Activated T-cell treated with anti-CD3 and anti-CD28 coated beads, Interleukin-2, amount 50 U/mL, for 1 hour (primary cell): ENCODE measurements at places on chromosomes 5 and 9.

DNA sequence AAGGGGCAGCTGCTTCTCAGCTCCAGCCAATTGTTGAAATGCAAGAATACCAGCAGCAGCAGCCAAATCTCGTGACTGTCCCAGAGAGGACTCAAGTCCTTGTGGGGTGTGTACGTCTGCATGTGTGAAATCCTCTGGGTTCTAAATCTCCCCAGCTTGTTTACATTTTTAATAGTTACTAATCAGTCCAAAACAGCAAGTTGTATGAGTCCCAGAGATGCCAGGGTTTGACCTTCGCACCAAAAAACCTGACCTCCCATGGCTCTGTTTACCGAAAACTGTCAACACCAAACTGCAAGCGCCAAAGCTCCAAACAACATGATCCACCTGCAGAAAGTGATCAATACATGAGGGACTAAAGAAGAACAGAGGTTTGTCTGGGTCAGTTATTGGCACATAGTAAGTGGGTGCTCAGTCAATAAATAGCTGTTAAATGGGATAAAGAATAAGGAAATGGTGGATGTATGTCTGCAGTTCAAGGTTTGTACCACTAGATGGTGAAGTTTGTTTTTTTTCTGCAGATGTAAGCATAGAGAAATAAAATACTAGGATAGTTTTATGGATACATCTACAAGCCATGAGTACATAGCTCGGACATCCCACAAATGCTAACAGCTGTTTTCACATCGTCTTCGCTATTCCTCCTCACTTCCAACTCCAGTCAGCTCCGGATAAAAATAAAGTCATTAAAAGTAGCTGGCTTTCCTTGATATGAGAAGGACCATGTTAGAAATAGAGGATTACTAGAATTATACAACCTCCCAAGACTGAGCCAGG is 85.3 kb upstream of the ADRB2 start:
- DNase-seq = no peak

- DNase-seq = no peak
These were observed 123.9 kb downstream of the EHMT1 start for GRCh38 chr9:137742698-137743097.

- DNase-seq = no peak
These were observed 21.8 kb upstream of the NKX2-5 start for GRCh38 chr5:173256800-173257199.

- DNase-seq = no peak
These were observed 6.4 kb downstream of the SPINK6 start for GRCh38 chr5:148209151-148209770.

- DNase-seq = no peak
These were observed 120.6 kb upstream of the S1PR3 start for GRCh38 chr9:88870627-88871026.

- DNase-seq = no peak
These were observed 17.1 kb downstream of the SHB start for GRCh38 chr9:38051780-38052546.

GRCh38 chr5:127673117-127673800 is 24.4 kb downstream of the CTXN3 start:
- no peak for DNase-seq

GRCh38 chr9:127163409-127163808 is 41.0 kb upstream of the ANGPTL2 start:
- DNase-seq = no peak

DNA sequence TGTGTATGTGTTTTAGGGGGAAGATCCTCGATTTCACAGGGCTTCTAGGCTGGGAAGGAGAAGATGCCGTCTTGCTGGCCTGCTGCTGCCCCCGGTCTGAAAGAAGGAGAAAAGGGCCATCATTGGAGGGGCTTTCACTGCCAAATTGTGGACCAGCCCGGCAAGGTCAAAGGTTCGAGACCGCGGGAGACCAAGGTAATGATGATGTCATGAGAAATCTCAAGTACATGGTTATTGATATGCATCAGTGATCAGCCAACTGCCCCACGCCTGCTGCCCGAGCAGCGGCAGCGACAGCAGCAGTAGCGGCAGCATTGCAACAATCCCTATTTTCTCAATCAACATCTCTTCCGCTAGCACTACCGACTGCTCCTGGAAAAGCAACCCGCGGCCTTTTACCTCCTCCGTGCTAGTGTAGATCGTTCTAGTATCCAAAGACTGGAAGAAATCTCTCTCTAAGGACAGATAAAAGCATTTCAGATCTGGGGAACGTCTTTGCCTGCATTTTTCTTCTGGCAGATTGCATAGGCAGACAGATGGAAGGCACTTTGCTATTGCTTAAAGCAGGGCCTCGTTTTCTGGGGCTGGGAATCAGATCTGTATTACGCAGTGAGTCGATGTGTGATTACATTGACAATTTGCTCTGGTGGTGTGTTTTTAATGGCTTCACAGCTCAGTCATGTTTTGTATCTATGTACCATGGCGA is 215.3 kb downstream of the MEF2C start:
- no peak for DNase-seq

GRCh38 chr9:5879419-5880181 is 11.1 kb upstream of the MLANA start:
- DNase-seq = no peak

- DNase-seq = no peak
These were observed 36.2 kb downstream of the NEK6 start for GRCh38 chr9:124293718-124294506.
